ENCODE measurements at places on chromosomes 1 and 21.

DNA sequence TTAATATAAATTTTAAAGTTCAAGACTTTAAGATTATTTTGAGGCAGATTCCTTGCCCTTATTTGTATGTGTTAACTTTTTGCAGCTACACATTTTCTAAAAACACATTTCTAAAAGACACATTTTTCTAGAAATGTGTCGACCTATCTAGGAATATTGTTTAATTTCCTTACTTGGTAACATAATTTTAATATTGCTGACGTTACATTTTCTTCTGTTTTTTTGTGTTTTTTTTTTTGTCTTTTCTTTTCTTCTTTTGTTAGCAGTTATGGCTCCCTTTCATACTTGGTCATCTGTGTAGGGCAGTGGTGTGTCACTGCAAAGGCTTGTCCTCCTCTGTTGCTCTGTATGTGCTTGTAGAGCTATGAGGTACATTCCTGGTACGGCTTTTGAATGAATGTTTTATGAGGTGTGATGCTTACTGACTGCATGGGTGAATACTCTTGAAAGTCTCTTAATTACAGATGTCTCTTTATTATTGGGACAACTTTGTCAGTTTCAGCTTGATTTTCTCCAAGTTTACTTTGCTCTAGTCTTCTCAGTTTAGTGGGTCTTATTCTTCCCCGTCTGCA lies 30.1 kb downstream of the LRRC8D start:
- no peak for DNase-seq

DNA sequence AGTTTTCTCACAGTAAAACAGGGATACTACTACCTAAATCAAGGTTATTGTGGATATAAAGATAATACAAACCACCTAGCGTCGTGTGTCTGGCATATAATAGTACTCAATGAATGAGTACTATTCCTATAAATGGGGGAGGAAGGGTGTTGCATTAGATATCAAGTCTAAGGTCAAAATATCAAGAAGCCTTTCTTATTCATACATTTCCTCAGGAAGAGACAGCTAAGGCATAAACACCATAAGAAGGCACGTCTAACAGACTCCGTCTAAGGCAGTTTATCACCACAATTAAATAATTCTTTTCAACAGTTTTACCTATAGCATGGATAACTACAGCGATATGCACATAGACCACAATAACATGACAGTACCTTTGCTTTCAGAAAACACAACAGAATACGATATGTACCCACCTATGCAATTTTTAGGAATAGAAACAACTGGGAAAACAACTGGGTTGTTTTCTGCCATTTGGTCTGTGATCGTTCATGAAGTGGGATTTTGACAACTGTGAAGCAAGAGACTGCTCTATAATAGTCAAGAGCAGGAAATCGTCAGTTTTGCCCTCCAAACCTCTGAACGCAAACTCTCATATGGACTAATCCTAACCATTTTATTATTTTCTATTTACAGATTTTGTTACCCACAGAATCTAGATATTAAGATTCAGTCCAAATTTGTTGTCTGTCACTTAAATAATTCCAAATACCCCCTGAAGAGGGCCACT lies 53.1 kb downstream of the HNRNPR start:
- no peak for DNase-seq

DNA sequence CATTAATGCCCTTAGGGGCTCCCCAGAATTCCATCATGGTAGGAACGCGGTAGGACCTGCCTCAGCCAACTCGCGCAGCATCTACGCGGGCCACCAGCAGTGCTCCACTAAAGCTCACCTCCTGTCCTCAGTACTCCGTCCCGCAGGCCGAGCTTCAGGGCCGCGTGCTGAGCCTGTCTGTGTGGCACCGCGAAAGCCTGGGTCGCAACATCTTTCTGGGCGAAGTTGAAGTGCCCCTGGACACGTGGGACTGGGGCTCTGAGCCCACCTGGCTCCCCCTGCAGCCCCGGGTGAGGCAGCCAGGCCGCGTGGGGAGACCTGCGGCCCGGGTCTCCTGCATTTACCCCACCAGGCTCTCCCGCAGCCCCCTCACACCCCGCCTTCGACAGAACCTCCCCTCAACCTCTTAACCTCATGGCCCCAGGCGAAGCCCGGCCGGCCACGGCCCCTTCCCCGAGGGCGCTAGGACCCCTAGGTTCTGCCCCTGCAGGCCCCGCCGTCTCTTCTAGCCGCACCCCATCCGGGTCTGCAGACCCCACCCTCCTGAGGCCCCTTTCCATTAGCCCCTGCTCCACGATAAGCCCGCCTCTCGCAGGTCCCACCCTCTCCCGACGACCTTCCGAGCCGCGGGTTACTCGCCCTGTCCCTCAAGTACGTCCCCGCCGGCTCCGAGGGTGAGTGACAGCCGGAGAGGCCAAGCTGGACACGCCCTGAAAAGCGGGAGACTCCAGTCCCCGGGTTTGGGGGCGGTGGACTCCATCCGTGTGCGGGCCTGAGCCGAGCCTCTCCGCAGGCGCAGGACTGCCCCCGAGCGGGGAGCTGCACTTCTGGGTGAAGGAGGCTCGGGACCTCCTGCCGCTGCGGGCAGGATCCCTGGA lies 9.1 kb downstream of the SYTL1 start:
- no peak for DNase-seq

GRCh38 chr21:41662761-41663160 lies 104.1 kb downstream of the RIPK4 start:
- DNase-seq, result no peak

GRCh38 chr1:98749152-98749756 lies 87.7 kb downstream of the SNX7 start:
- no peak for DNase-seq

DNA sequence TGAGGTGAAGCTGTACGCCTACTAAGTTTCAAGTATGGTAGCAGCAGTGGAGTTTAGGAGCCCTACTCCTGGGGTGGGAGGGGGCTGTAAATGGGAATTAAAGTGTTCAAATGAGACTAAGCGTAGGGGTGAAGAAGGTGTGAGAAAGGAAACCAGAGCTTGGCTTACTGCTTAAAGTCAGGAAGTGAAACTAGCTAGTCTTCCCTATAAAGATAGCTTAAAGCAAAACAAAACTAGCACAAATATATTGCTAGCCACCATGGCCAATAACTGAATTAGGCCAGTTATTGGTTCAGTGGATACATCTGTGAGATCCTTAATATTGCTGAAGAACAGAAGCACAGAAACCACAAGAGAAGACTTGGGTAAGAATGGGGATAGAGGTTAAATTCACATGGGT lies 492.2 kb upstream of the PKN2 start:
- no peak for DNase-seq

DNA sequence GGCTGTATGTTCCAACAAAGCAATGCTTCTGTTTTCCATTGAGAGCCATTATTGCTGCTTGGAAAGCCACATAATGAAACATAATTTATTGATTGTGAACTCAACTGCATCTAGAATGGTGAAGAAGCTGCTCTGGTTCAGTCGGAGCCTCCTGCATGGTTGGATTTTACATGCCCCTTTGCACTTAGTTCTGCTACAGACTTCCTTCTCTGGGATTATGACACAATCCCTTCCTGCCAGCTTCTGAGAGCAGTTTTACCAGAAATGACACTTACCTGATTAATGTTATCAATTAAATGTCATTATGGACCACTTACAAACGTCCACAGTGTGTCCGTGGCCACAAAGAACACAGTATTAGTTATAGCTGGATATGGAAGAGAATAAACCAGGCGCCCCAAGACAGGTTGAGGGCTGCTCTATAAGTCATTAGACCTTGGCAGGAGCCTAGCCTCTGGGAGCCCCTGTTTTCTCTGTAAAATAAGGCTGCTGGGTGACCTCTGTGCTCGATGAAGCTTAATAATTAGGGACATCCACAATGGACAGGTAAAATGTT lies 7.0 kb upstream of the CD58 start:
- no peak for DNase-seq

GRCh38 chr1:203058676-203058935 lies 27.2 kb downstream of the MYOG start:
- DNase-seq, result no peak

DNA sequence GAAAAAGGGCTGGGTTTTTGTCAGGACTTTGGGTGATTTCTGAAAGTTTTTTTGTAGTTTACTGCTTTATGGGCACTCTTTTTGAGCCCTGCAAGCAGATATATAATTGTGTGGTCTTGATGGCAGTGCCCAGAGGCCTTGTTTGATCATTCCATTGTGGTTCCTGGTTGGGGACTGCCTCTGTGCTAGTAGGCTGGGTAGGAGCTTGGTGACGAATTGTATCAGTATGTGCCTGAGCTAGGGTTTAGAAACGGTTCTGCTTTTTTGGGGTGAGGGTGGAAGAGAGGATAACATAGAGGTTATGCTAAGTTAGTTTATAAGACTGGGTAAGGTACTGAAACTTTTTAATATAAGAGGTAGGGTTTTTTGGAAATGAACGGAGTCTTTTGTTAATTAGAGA lies 139.7 kb upstream of the ETV3 start:
- DNase-seq, result no peak

- no peak for DNase-seq
Measured at GRCh38 chr1:118995312-118996016, 7.3 kb upstream of the TBX15 start.

DNA sequence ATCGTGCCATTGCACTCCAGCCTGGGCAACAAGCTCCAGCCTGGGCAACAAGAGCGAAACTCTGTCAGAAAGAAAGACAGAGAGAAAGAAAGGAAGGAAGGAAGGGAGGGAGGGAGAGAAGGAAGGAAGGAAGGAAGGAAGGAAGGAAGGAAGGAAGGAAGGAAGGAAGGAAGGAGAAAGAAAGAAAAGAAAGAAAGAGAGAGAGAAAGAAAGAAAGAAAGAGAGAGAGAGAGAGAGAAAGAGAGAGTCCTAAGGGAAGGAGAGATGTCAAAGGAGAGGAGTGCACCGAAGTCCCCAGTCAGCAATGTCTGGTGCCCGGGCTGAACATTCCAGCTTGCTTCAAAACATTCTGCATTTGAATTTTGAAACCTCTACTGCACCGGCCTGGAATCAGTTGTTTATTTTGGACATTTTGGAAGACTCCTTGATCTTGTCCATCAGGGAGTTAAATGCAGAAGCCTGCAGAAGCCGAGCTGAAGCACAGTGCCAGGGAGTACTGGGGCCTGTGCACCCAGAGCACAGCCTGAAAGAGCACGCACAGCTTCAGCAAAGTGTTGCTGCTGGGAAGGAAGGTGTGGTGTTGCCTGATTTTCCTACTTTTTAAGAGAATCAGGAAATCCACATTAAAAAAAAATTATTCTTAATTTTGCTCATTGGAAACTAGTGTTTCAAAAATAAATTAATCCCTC lies 3.7 kb upstream of the IGSF3 start:
- no peak for DNase-seq

DNA sequence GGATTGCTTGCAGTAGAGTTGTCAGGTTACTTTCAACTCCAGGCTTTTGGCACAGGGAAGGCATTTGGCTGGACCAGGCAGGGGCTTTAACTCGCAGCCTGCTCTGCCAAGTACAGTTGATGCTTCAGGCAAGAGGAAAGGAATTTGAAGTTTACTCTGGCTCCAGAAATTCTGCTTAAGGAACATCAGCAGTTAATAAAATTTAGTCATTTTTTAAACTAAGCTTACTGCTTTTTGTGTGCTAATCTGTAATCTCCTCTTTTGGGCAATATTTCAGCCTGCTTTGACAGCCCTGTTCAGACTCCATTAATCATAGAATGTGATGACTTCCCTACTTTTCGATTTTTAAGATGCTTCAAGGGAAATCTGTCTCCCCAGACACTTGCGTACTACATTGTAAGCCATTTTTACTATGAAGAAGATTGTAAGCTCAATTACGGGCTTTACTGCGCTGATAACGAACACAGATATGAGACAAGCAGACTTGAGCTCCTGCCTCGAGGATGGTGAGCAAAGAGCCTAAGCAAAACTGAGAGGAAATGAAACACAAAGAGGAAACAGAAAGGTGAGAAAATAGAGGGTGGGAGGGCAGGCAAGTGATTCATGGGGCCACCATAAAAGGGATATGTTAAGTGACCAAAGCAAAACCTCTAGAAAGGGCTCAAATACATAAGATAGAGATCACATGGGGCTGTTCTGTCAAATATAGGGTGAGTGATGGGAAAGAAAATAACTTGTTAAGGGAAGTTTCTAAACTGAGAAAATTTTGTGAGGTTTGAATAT lies 76.6 kb upstream of the VAV3 start:
- no peak for DNase-seq

DNA sequence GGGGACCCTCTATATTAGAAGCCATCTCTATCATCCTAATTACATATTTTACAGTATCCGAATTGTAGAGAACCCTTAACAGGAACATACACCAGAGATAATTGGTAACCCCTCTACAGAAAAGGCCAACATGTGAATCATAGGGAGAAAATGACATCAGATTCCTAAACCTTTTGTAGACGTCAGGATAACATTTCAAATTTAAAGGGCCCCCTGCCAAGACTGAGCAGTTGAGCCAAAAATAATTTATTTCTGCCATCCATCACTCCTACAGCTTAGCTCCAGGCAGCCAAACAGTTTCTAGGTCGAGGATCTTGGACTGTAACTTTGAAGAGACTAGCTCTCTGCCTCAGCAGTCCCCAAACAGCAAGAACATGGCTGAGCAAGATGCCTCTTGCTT lies 21.2 kb downstream of the ZNF697 start:
- no peak for DNase-seq

GRCh38 chr1:39542924-39543323 lies 33.7 kb downstream of the PABPC4 start:
- DNase-seq, result no peak

- DNase-seq, result no peak
Measured at GRCh38 chr1:41503538-41504113, 19.1 kb upstream of the EDN2 start.

DNA sequence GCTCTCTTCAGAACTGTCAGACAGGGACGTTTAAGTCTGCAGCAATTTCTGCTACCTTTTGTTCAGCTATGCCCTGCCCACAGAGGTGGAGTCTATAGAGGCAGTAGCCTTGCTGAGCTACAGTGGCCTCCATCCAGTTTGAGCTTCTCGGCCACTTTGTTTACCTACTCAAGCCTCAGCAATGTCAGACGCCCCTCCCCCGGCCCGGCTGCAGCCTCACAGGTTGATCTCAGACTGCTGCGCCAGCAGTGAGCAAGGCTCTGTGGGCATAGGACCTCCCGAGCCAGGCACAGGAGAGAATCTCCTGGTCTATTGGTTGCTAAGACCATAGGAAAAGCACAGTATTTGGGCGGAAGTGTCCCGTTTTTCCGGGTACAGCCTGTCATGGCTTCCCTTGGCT lies 89.9 kb upstream of the PDC start:
- DNase-seq, result no peak
